HFFc6 (cell line): ENCODE measurements at places on chromosomes 5 and 9. TPM values are rescaled to one million over a fixed set of nuclear protein-coding genes. Genes with fewer than 3 reads are reported as not detected.

GFI1B gene
- not detected in 3 replicates for total RNA-seq

DNA sequence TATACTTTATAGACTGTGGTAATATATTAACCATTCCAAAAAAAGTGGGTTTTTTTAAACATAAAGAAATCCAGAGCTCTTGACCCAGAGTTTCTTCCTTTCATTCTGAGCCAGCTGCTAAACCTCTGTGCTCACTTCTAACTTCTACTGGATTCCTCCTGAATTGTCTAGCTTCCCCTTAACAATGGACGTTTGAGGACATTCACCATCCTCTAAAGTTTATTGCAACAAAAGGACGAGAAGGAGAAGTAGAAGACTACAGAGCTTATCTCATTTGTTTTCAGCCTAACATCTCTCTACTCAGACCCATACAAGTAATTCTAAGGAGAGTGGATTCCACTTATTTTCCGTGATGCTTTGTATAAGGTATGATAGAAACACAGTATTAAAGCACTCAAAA lies 284.2 kb downstream of the MAST4 start:
- DNase-seq: no peak

- DNase-seq: no peak
These were observed 139.8 kb downstream of the ELAVL2 start for GRCh38 chr9:23686257-23686656.

FST gene
- 15.7 to 82.4 TPM (median 15.9 TPM) in 3 replicates for total RNA-seq

- DNase-seq: no peak
These were observed 174.4 kb downstream of the GAPVD1 start for GRCh38 chr9:125435776-125436612.

SOHLH1 gene
- not detected in 3 replicates for total RNA-seq

DNA sequence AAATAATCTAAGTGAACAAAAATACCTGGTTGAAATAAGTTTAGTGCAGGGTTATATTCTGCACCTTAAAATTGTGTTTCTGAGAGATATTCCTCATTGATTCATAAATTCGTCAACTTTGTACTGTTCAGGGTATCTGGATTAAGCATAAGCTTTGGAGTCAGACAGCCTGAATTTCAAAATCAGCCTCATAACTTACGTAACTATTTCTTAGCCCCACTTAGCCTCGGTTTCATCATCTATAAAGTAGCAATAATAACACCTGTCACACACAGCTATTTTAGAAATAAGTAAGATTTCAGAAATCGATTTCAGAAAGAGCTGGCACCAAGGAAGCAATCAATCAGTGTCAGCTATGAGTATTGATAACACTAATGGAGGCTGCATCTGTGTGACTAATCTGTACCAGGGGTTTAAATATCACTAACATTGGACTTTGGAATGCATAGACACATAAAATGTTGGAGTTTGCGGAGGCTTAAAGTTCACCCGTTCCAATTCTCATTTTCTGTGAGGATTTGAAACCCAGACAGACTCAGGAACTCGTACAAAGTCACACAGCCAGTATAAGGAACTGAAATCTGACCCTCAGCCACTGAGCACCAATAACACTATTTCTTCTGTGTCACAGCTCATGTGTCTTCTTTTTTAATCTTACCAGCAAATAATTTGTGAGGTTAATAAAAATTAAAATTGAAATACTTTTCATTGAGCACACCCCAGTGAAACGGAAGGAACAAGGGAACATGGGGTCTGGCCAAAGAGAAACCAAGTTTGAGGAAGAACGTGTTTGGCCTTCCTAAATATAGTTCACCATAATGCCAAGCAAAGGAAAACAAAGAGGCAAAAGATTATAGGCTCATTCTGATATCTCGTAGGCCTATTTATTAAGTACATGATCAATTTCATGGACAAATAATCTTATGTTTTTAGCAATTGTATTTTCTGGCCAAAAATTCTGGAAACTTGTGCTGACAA lies 194.4 kb upstream of the PTGER4 start:
- no peak for DNase-seq

IGIP gene
- 4.0 to 6.8 TPM (median 5.3 TPM) in 3 replicates for total RNA-seq

SPINK4 gene
- not detected in 3 replicates for total RNA-seq

DNA sequence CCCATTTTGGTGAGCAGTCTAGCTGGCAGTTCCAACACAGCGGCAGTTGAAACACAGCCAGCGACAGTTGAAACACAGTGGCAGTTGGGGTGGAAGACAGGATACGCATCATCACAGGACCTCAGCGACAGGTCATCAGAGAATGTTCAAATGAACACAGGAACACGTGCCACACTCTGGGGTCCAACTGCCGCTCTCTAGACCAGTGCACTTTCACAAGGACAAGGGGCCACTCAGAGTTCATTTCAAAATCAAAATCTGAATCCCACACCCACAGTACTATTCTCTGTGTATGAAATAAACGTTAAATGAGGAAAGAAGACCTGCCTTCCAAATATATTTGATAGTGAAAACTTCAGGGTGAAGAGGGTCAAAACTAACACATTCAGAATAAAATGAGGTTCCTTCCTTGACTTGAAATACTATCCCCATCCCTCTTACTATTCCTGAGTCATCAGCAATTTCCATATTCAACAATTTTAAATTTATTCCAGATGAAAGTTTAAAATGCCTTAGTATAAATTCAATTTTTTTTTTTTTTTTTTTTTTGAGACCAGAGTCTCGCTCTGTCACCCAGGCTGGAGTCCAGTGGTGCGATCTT lies 53.0 kb upstream of the SIMC1 start:
- no peak for DNase-seq
